Activated CD4-positive, alpha-beta T cell treated with anti-CD3 and anti-CD28 coated beads for 36 hours (primary cell): ENCODE measurements at places on chromosomes 16 and 17. TPM values are rescaled to one million over a fixed set of nuclear protein-coding genes. Genes with fewer than 3 reads are reported as not detected.

The PLK1 gene
- 120 TPM for total RNA-seq

DNA sequence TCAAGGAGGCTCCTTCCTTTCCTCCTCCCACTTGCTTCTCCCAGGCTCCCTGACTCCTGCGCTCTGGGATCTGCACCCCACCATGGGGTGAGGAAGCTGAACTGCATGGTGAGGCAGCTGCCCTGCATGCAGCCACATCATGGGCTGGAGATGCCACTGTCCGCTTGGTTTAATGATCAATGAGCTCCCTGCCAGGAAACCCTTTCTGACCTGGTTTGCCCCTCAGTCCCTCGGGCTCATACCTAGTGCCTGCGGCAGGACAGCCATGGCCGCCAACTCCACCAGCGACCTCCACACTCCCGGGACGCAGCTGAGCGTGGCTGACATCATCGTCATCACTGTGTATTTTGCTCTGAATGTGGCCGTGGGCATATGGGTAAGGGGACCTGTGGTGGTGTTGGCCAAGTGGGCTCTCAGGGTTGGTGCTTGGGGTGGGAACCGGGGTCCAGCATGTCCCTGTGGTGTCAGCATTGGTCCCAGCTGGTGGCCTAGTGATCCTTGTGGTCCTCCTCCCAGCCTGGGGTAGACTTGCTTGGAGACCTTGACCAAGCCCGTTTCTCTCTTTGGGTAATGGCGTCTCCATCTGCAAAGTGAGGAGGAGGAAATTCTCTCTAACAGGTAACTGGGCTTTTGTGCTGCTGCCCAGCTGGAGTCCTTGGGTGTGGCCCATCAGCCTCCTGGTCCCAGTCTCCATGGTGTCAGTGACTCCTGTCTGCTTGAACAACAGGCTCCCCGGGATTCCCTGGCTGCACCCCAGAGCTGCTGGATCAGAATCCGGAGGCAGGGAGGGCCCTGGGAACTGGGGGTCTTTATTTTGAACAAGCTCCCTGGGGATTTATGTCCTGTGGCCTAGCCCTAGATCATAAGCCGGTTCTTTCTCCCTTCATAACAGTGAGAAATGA lies at the start of gene SLC5A10:
TSS of gene SLC5A10 (plus strand) at position 225 of the 902 bp plus-strand sequence. CDS start at position 266, 41 bp downstream.
- no peaks in the 10 kb centered on the region for H3K36me3 ChIP-seq
- no peak within 1 kb of the TSS for H3K4me3 ChIP-seq
- peaks cover 28% of the 10 kb centered on the region for H3K4me1 ChIP-seq
- DNase-seq, result no peak

DNA sequence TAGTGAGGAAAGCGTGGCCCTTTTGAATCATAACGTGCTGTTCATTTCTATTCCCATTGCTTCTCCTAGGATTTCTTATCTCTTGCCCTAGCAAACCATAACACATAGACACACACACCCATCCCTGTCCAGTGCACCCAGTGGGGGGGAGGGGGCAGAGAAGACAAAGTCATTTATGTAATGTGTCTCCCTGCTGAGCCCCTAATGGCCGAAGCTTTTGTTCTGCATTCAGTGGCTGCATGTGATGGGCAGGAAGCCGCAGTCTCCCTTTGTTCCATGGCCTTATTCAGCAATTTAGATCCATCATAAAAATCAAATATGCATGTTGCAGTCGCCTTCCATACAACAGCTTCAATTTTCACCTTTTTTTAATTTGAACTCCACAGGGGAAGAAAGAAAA lies 325.4 kb downstream of the ZFHX3 start:
- H3K4me1 ChIP-seq, result no peaks in the 10 kb centered on the region
- H3K27ac ChIP-seq, result no peak overlapping the region
- no peaks in the 10 kb centered on the region for H3K27me3 ChIP-seq
- H3K36me3 ChIP-seq, result no peaks in the 10 kb centered on the region

DNA sequence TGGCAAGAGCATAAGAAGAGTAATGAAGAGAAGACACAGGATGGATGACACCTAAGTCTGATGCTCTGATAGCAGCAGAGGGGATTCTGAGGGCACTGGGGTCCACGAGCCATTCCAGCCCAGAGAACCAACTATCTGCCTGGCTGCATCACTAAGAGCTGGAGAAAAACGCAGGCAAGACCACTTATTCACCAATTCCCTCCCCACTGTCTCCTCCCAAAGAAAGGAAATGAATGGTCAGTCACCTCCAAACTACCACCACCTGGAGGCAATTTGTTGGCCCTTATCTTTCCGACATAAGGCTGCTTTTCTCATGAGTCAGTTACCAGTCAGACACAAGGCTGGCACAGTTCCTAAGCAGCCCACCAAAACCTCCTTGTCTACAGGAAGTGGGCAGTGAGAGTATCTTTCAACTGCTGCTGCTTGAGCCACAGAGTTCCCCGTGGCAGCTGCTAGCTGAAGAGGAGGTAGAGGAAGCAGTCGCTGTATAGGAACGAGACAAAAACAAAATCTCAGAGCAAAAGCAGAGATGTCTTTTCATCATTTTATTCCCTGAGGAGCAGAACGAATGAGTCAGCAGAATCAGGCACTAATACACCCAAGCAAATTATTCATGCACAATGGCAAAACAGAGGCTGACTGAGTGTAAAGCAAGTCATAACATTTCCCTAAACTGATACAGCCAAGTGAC lies 111.1 kb downstream of the SMG6 start:
- H3K4me1 ChIP-seq, result peaks cover 47% of the 10 kb centered on the region
- no peaks in the 10 kb centered on the region for H3K27me3 ChIP-seq
- peaks cover 16% of the 10 kb centered on the region for H3K36me3 ChIP-seq
- no peak overlapping the region for H3K4me3 ChIP-seq
- peak; percentile 69 for DNase-seq
- peak overlapping the region; percentile 61 for H3K27ac ChIP-seq

DNA sequence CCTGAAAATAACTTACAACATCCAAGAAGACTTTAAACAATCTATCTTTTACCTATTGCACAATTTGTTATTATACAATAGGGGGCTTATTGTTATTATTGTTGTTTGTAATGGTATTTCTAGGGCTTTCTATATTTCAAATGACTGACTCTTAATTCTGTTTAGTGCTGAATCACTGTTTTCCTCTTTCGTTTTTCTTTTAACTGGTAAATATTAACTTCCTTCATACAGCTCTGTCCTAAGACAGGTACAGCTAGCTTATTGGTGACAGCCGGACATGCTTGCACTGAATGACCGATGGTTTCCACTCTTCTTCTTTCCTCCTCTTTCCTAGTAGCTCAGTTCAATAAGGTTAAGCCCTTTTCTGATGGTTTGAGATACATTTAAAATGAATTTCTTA lies 11.6 kb downstream of the KRTAP9-7 start:
- H3K27ac ChIP-seq, result no peak overlapping the region
- H3K27me3 ChIP-seq, result no peaks in the 10 kb centered on the region
- H3K36me3 ChIP-seq, result no peaks in the 10 kb centered on the region
- peaks cover 14% of the 10 kb centered on the region for H3K4me1 ChIP-seq
- no peak for DNase-seq
- no peak overlapping the region for H3K4me3 ChIP-seq

The ABAT gene
- 6.0 TPM for total RNA-seq

The PLEKHH3 gene
- 0.97 TPM for total RNA-seq

DNA sequence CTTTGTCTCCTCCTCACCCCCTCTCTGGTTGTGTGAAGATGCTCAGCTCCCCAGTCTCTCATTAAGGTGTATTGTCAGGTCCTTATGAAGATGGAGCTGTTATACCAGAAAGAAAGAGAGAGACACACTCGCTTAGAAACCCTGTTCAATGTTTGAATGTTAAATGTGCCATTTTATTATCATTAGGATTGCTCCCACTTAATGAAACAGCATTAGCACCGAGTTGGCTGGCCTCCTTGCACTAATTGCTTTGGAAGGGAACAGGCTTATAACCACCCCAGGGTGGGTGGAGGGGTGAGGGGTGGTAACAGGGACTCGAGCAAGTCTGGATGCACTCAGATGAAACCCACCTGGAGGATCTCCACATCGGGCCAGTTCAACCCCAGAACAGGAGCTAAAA lies 14.4 kb downstream of the PIPOX start:
- H3K36me3 ChIP-seq, result no peaks in the 10 kb centered on the region
- DNase-seq, result no peak
- peaks cover 6% of the 10 kb centered on the region for H3K4me1 ChIP-seq
- H3K27me3 ChIP-seq, result no peaks in the 10 kb centered on the region
- no peak overlapping the region for H3K27ac ChIP-seq

- H3K4me3 ChIP-seq, result no peak overlapping the region
- no peaks in the 10 kb centered on the region for H3K36me3 ChIP-seq
- H3K27me3 ChIP-seq, result peaks cover 2% of the 10 kb centered on the region
- no peaks in the 10 kb centered on the region for H3K4me1 ChIP-seq
Observed at GRCh38 chr16:76277460-76278030, 344 bp downstream of the CNTNAP4 start.

DNA sequence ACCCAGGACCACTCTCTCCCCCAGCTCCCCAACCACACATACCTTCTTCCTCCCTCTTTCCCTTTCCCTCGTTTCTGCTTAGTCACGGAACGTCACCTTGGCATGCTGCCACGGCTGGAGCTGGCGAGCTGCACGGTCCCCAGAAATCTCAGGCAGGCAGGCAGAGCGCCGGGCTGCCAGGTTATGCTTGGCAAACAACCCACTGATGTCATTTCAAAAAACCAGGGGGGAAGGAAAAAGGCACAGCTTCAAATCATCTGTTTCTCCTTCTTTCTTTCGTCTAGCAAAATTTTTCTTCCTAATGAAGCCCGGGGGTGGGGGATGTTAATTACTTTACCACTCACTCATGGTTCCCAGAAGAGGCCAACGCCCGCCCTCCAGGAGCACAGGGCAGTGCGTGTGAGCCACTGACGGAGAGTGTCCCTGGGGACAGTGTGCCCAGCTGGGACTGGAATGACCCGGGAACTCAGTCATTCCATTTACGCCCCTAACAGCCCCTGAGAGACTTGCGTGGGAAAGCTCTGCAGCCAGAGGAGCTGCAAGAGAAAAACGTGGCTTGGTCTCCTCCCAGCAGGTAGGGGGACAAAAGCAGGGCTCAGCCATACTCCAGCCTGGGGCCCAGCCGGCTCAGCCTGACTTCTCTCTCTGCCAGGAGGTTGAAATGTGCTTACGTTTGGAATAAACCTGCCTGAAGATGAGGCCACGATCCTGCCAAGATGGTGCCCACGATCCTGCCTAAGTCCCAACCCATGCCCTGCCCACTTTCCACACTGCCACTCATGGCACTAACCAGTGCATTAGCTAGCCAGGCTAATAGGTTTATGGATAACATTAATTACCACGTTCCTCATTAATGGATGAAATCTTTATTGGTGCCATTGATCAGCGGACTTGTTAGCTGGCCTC lies 198.9 kb downstream of the ZFHX3 start:
- H3K4me3 ChIP-seq, result no peak overlapping the region
- no peak for DNase-seq
- H3K27ac ChIP-seq, result no peak overlapping the region
- no peaks in the 10 kb centered on the region for H3K27me3 ChIP-seq

- no peak overlapping the region for H3K4me3 ChIP-seq
- no peak for DNase-seq
- H3K36me3 ChIP-seq, result no peaks in the 10 kb centered on the region
- H3K4me1 ChIP-seq, result peaks cover 44% of the 10 kb centered on the region
Observed at GRCh38 chr17:35171834-35172233, 22.4 kb downstream of the SLC35G3 start.

GRCh38 chr16:77430360-77430759 lies 4.5 kb downstream of the ADAMTS18 start:
- no peak overlapping the region for H3K27ac ChIP-seq
- peaks cover 40% of the 10 kb centered on the region for H3K27me3 ChIP-seq
- DNase-seq, result no peak
- no peaks in the 10 kb centered on the region for H3K36me3 ChIP-seq
- no peaks in the 10 kb centered on the region for H3K4me1 ChIP-seq

DNA sequence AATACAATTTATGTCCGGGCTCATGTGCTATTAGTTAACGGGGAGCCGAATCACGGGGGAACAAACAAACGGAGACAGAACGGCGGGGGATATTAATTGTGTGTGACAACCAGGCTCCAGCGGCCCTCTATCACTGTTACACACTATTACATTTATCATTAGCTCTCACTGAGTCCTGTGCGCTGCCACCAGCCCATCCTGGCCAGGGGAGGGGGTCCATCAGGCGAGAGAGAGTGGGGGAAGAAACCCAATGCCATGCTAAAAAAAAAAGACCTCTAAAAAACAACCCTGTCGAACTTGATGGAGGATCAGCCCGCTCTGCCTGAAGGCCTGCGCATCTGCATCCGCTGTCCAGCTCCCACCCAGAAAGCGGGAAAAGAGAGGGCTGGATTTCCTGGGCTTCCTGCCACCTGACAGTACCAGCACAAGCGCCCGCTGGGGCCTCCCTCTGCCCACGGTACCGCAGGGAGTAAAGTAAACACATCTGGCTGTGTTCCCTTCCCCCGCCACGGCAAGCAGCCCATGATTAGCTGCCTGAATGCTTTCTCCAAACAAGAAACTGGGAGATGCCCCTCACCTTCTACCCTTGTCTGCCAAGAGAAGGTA lies 41.7 kb downstream of the PIPOX start:
- H3K36me3 ChIP-seq, result peaks cover 14% of the 10 kb centered on the region
- H3K4me1 ChIP-seq, result no peaks in the 10 kb centered on the region
- no peak for DNase-seq
- H3K27me3 ChIP-seq, result no peaks in the 10 kb centered on the region
- no peak overlapping the region for H3K27ac ChIP-seq

- no peak overlapping the region for H3K4me3 ChIP-seq
- H3K36me3 ChIP-seq, result peaks cover 70% of the 10 kb centered on the region
- H3K27ac ChIP-seq, result peak overlapping the region; percentile 79
- DNase-seq, result no peak
Observed at GRCh38 chr17:49819138-49819537, 28.7 kb downstream of the TAC4 start.

- H3K27ac ChIP-seq, result no peak overlapping the region
- H3K36me3 ChIP-seq, result peaks cover 1% of the 10 kb centered on the region
- no peaks in the 10 kb centered on the region for H3K27me3 ChIP-seq
- H3K4me1 ChIP-seq, result peaks cover 42% of the 10 kb centered on the region
- no peak overlapping the region for H3K4me3 ChIP-seq
Observed at GRCh38 chr17:66627985-66628384, 206.9 kb upstream of the CACNG5 start.
